ENCODE measurements at places on chromosomes 1 and 21. TPM values are rescaled to one million over a fixed set of nuclear protein-coding genes. Genes with fewer than 3 reads are reported as not detected.

The RGS5 gene
- total RNA-seq, result 2.6 TPM

The WDTC1 gene
- 17.6 TPM for total RNA-seq

The MCOLN3 gene
- 0.20 TPM for total RNA-seq

The NR1I3 gene
- 120 TPM for total RNA-seq

The LCE1B gene
- not detected for total RNA-seq

The ASPM gene
- total RNA-seq, result 4.3 TPM

GRCh38 chr21:14115646-14116045, 95.1 kb downstream of the LIPI start:
- no peaks in the 10 kb centered on the region for H3K36me3 ChIP-seq
- DNase-seq, result no peak
- H3K27ac ChIP-seq, result no peak overlapping the region
- no peaks in the 10 kb centered on the region for H3K4me1 ChIP-seq
- H3K27me3 ChIP-seq, result no peaks in the 10 kb centered on the region
- no peak overlapping the region for H3K4me3 ChIP-seq

GRCh38 chr1:104905322-104905721, 1155.6 kb downstream of the AMY1C start:
- H3K4me3 ChIP-seq, result no peak overlapping the region
- no peaks in the 10 kb centered on the region for H3K27me3 ChIP-seq
- H3K27ac ChIP-seq, result no peak overlapping the region
- no peaks in the 10 kb centered on the region for H3K4me1 ChIP-seq
- no peak for DNase-seq
- no peaks in the 10 kb centered on the region for H3K36me3 ChIP-seq

DNA sequence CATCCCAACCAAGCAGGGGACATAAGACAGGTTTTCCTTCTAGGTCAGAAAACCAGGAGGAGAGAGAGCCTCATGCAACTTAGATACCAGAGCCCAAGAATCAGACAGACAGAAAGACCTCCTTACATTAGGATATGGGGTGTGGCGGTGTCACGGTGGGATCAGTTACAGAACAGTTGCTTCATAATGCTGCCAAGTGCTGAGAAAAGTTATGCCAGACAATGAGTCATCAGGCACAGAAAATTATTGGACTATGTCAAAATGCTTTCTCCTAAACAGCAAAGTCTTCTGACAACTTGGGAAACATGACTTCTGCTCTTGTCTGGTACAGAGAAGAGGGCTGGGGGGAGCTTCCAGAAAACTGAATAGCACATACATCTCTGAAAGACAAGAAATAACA, 1120.2 kb upstream of the TMPRSS15 start:
- no peak overlapping the region for H3K27ac ChIP-seq
- DNase-seq, result no peak
- H3K4me1 ChIP-seq, result no peaks in the 10 kb centered on the region
- no peaks in the 10 kb centered on the region for H3K27me3 ChIP-seq
- no peaks in the 10 kb centered on the region for H3K36me3 ChIP-seq

DNA sequence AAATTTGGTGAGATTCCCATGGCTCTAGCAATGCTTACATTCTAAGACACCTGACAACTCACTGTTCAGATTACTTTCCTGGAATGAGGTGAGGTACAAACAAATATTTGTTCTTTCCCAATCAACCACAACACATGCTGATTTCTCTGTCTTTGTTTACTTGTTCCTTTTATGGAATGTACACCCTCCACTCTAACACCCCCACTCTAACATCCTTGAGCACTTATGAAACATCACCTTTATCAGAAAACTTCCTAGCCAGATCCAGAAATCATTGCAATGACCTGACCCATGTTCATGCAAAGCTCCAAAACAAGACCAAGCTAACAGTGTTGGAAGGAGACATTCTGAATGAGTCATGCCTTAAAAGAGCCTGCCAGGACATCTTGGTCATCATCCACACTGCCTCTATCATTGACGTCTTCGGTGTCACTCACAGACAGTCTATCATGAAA, 35.5 kb downstream of the HSD3B1 start:
- no peak for DNase-seq
- H3K27ac ChIP-seq, result peak overlapping the region; percentile 83
- no peaks in the 10 kb centered on the region for H3K27me3 ChIP-seq
- no peak overlapping the region for H3K4me3 ChIP-seq

GRCh38 chr1:221809091-221810029, 67.5 kb upstream of the DUSP10 start:
- H3K4me3 ChIP-seq, result no peak overlapping the region
- H3K27me3 ChIP-seq, result no peaks in the 10 kb centered on the region
- H3K4me1 ChIP-seq, result no peaks in the 10 kb centered on the region
- DNase-seq, result no peak

GRCh38 chr1:112079446-112079845, 90.0 kb upstream of the KCND3 start:
- H3K27ac ChIP-seq, result no peak overlapping the region
- no peaks in the 10 kb centered on the region for H3K36me3 ChIP-seq
- H3K4me3 ChIP-seq, result no peak overlapping the region
- DNase-seq, result no peak
- no peaks in the 10 kb centered on the region for H3K27me3 ChIP-seq
- H3K4me1 ChIP-seq, result no peaks in the 10 kb centered on the region
